K562 (cell line): ENCODE measurements at places on chromosomes 7 and 10. TPM values are rescaled to one million over a fixed set of nuclear protein-coding genes. Genes with fewer than 3 reads are reported as not detected.

MRPL43 gene
- total RNA-seq, result 47.0 and 48.5 TPM in 2 replicates

DNA sequence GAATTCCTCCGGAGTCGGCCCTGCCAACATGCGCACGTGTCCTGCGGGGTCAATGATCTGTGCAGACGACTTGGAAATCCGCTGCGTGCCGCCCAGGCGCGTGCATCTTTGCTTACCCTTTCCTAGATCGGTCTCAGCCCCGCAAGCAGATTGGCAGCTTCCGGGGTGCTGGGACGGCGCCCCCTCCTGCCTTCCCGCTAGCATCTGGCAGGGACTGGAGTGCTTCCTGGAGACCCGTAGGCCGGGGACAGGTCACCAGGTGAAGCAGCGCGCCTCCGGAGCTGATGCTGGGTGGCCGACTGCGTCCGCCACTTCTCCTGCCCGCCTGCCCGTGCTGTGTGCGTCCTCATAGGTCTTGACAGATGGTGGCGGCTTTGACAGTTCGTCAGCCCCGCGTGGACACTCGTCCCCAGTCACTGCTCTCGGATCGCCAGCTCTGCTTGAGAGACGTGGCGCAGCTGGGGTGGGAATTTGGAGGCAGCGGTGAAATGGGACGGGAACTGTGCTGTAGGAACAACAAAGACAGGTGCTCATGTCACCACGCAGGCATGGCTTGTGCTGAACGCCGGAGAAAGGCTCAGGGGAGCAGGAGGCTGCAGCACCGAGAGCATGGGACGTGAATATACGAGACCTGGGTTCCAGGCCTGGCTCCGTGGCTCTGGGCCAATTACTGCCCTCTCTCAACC, 21.9 kb upstream of the KCNK18 start:
- no peak for DNase-seq
- no peak overlapping the region for H3K4me3 ChIP-seq

- H3K4me1 ChIP-seq, result no peaks in the 10 kb centered on the region
- no peak overlapping the region for H3K4me3 ChIP-seq
- no peak for DNase-seq
Measured at GRCh38 chr7:153185936-153186335, 426.4 kb downstream of the ACTR3B start.

FOXI2 gene
- not detected in 2 replicates for total RNA-seq

SVOPL gene
- not detected in 2 replicates for total RNA-seq

MMP21 gene
- not detected in 2 replicates for total RNA-seq
